ENCODE measurements at places on chromosomes 5 and 9.
A peak's percentile ranks its signal among the peaks of the same experiment; 100 is the strongest.

GRCh38 chr9:76412638-76413037 lies 18.4 kb upstream of the RFK start:
- no peak for DNase-seq

GRCh38 chr5:7690557-7690956 lies 160.4 kb downstream of the CFAP90 start:
- DNase-seq = no peak

GRCh38 chr5:153974131-153974812 lies 64.4 kb downstream of the FAM114A2 start:
- DNase-seq = peak; percentile 57

GRCh38 chr5:32103521-32103920 lies 70.6 kb downstream of the GOLPH3 start:
- DNase-seq = no peak

DNA sequence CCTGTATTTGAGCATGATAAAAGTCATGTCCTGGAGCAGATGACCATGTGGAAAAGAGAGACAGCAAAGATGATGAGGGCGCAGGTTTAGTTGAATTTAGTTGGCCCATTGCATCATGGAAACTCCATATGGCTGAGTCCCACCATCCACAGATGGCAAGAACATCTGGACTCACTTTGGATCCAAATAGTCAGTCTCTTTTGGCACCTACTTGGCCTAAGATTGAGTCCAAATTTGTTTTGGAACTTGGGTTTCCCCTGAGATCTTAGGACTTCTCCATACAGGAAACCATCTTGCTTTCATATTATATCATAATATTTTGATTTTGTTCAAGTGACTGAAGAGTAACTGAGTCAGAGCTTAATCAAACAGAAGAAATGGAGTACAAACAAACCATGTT lies 217.5 kb downstream of the DRD1 start:
- no peak for DNase-seq

- peak; percentile 60 for DNase-seq
Observed at GRCh38 chr9:86589273-86589672, 235.1 kb upstream of the TUT7 start.

GRCh38 chr5:157196045-157196444 lies 15.4 kb downstream of the ITK start:
- no peak for DNase-seq

DNA sequence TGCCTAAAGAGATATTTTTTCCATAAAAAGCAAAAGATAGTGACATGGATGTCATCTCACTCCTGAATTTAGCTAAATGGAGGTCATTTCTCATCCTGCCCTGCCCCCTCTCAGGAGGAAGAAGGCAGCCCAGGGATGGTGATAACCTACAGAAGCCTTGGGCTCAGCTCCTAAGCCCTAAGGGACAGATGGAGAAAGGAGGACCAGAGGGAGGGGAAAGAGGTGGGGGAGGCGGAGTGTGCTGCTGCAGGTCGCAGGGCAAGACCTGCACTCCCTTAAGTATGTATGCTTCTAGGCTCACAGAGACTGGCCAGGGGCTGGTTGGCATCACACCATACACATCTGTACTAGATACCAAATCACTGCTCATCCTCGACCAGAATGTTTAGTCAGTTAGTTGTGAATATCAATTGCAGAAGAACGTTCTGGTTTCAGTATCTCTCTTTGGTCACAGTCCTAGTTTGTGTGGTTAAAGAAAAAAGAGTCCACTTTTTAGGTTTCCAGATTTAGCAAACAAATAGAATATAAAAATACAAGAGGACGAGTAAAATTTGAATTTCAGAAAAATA lies 18.4 kb upstream of the CDKN2AIPNL start:
- DNase-seq = peak; percentile 82

DNA sequence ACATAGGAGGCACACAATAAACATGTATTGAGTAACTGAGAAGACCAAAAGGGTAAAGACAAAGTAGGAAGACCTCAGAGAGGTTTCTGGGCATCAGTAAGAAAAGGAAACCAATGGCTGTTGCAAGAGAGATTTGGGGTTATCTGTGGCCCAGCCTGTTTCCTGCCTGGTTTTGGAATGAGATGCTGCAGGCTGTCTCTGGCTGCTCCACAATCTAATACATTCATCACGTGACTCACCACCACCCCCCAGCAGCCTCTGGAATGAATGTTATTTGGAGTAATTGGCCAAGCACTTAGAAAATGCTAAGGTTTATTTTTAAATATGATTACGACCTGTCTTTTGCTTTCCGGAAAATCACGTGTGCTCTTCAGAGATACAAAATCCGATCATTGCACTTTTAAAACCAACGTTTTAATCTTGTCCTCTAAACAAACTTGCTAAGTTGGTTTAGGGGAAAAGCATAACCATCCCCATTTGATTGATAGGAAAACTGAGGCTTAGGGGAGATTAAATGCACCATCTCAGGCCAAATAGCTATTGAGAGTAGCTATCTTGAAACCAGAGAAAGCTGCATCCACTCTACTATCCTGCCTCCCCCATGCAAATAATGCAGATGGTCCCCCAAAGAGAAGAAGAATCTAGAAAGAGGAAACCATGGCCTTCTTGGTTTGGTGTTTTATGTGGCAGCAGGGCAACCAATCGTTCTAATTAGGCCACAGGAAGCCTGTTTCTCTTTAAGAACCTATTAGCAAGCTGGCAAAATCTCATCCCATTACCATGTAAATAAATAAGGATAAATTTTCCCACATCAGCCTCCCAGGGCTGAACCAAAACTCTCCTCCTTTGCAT lies 151.8 kb upstream of the ADRA1B start:
- DNase-seq = peak; percentile 77

- DNase-seq = no peak
Observed at GRCh38 chr5:1180841-1181271, 20.5 kb upstream of the SLC6A19 start.

DNA sequence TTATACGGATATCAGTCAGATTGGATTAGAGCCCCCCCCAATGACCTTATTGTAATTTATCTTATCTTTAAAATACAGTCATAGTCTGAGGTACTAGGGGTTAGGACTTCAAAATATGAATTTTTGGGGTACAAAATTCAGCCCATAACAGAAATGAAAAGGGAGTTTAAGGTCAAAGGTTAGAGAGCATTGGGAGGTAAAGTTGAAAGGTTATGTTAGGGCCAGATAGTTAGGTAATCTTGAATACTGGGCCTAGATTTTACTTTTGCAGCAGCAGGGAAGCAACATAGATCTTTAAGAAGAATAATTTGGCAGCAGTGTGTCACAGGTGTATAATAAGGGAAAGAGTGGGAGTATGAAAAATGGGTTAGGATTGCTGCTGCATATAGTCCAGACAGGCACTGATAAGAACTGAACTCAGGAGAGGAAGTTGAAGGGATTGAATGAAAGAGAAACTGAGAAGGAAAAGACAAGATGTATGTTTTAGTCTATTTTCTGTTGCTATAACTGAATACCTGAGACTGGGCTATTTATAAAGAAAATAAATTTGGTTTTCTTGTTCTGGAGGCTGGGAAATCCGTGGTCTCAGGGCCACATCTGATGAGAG lies 10.7 kb upstream of the GCNT4 start:
- DNase-seq = no peak

GRCh38 chr5:170092455-170093101 lies 13.1 kb upstream of the FOXI1 start:
- DNase-seq = no peak

- no peak for DNase-seq
Observed at GRCh38 chr5:144017631-144018030, 152.8 kb downstream of the YIPF5 start.

- DNase-seq = no peak
Observed at GRCh38 chr9:83639266-83639665, 16.3 kb downstream of the IDNK start.

DNA sequence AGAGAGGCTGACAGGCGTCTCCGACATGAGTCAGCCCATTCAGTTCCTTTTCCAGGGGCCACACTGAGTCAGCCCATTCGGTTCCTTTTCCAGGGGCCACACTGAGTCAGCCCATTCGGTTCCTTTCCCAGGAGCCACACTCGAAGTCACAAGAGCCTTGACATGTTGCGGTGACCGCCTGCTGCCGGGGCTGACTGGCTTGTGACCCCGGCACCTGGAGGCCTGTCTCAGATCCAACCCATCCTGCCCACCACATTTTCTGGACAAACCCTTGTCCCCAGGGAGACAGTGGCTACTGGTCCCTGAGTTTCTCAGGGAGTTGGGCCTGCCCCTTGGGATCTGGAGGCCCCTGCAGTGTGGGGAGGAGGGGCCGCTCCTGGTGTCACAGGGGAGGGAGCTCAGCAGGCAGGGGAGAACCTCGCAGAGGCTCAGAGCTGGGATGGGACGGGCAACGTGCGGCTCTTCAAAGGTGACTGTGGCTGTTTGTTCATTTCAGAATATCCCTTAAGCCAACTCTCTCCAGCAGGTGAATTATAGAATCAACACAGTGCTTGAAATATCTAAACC lies 40.5 kb upstream of the LPCAT1 start:
- DNase-seq = no peak

DNA sequence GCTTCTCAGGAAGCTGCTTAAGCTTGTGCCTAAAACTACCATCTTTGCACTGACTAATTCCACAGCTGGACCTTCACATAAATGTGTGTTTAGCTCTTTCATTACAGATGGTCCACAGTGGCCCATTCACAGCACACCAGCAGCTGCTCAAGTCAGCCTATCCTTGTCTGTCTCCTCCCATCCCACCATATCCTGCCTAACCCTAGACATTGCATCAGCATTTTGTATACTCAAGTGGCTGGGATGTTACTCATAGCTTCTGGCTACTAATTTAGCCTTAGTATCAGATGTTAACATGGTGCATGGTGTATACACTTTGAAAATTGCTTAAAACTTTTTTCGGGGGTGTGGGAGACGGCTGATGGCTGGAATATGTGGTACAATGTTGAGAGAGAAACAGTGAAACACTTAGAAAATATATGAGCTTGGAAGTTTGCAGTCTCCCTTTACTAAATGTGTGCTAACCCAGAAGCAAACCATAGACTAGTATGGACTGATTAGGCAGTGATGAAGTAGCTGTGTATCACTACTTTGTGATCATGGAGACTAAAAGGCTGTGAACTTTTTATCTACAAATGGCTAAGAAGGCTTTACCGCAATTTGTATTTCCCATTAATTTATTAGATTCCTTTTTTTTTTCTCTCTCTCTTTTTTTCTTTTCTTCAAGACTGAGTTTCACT lies 83.1 kb downstream of the JMY start:
- peak; percentile 46 for DNase-seq

- no peak for DNase-seq
Observed at GRCh38 chr5:128082551-128083032, 974 bp upstream of the SLC12A2 start.

- DNase-seq = peak; percentile 57
Observed at GRCh38 chr9:12425878-12426864, 267.0 kb upstream of the TYRP1 start.

- peak; percentile 93 for DNase-seq
Observed at GRCh38 chr5:59587489-59588337, 305.8 kb downstream of the PDE4D start.

DNA sequence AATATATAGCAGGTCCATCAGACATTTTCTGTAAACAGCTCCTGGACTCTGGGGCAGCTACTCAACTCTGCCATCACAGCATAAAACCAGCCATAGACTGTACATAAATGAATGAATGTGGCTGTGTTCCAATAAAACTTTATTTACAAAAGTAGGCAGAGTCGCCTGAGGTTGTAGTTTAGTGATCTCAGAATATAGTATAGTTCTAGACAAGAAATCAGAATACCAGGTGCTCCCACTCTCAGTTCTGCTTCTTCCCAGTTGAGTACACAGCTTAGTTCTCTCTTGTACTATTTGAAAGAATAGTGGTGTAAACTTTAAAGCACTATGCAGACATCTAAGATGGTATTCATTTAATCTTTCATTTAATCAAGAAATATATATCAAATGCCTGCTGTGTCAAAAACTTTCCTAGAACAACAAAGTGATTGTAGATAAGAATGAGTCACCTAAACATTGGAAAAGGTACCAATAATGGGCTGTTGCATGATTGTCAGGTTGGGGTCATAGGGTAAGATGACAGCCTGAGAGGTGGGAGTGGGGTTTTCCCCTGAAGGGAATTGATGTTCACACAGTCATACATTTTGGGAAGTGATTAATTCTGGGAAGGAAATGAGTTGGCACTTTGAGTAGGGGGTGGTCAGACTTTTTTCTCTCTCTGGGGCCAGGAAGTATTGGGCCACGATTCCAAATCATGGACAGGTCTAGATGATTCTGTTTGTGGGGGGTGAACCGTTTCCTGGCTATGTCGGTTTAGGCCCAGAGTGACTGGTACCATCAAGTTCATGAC lies 37.0 kb downstream of the TNFSF8 start:
- DNase-seq = no peak

DNA sequence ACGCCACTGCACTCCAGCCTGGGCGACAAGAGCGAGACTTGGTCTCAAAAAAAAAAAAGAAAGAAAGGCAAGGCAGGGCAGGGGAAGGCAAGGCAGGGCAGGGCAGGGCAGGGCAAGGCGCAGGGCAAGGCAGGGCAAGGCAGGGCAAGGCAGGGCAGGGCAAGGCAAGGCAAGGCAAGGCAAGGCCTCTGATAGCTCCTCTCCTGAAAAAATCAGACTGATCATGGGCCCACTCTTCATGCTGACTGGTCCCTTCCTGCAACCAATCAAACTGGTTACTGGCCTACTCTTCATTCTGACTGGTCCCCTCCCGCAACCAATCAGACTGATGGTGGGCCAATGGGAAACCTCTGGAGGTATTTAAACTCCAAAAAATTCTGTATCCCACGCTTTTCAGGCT lies 3.4 kb upstream of the ZBTB5 start:
- DNase-seq = peak; percentile 39

GRCh38 chr5:107958861-107959260 lies 288.1 kb upstream of the EFNA5 start:
- no peak for DNase-seq

Measured in mesendoderm (in vitro differentiated cells).